ENCODE measurements at places on chromosomes 7 and 10.

- DNase-seq: no peak
These were observed 53.9 kb downstream of the FGFR2 start for GRCh38 chr10:121544301-121544869.

GRCh38 chr7:134343136-134343535, 26.4 kb upstream of the SLC35B4 start:
- no peak for DNase-seq

GRCh38 chr10:124875596-124875995, 66.3 kb upstream of the ZRANB1 start:
- no peak for DNase-seq

GRCh38 chr7:151925446-151926335, 30.6 kb upstream of the GALNTL5 start:
- no peak for DNase-seq

DNA sequence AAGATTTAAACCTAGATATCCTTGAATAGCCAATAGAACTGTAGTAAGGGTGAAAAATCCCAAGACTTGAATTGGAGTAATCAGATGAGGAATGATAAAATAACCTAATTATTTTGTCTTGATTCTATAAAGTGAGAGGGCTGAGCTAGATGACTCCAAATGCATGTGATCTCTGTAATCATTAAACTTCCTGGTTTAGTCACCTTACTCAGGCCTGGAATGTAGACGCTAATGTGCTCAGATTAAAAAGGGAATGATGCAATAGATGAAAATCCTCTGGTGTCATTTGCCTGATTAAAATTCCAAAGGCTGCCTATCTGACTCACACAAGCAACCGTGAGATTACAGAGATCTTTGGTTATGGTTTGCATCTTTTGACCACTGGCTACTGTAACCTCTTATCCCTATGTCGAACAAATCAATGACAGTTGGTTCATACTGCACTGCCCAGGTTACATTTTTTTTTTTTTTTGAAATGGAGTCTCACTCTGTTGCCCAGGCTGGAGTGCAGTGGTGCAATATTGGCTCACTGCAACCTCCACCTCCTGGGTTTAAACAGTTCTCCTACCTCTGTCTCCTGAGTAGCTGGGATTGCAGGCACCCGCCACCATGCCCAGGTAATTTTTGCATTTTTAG, 2.9 kb upstream of the HKDC1 start:
- peak; percentile 43 for DNase-seq

DNA sequence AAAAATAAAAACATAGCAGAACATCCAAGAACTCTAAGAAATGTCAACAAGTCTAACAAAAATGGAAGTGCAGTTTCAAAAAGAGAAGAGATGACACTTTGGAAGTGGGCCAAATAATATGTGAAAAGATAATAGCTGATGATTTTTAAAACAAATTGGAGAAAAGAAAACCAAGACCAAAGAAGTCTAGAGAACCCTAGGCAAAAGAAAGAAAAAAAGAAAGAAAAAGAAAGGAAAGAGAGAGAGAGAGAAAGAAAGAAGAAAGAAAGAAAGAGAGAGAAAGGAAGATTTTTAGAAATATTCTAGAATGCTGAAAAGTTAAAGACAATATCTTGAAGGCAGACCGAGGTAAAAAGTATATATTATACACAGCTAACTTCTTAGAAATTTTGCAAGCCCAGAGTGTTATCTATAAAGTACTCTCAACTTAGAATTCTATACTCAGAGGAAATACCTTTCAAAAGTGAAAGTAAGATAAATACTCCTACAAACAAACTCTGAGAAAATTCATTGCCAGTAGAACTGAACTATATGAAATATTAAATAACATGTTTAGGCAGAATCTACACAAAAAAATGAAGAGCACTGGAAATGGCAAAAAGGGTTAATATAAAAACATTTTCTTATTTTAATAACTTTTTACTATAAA, 138.7 kb upstream of the SMIM30 start:
- no peak for DNase-seq

- no peak for DNase-seq
These were observed 190.0 kb downstream of the PLXNA4 start for GRCh38 chr7:132386201-132386681.

DNA sequence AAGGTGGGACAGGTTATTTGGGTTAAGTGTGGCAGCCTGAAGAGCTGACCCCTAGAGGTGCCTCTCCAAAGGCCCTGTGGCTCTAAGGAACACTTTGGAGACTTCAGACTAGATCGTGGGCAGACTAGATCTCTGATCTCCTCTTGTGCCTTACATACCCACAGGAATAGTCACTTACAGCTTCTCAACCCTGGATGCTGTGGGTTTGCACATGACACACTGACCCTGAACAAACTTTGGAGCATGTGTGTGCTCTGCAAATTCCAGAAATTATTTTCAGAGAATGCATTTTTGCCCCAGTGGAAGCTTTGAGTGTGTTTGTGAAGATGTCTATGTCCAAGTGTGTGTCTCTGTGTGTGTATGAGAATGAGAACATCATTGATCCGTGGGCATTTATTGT, 119.6 kb downstream of the EMX2 start:
- no peak for DNase-seq

GRCh38 chr7:147380926-147381325, 1209.6 kb upstream of the C7orf33 start:
- DNase-seq: no peak

DNA sequence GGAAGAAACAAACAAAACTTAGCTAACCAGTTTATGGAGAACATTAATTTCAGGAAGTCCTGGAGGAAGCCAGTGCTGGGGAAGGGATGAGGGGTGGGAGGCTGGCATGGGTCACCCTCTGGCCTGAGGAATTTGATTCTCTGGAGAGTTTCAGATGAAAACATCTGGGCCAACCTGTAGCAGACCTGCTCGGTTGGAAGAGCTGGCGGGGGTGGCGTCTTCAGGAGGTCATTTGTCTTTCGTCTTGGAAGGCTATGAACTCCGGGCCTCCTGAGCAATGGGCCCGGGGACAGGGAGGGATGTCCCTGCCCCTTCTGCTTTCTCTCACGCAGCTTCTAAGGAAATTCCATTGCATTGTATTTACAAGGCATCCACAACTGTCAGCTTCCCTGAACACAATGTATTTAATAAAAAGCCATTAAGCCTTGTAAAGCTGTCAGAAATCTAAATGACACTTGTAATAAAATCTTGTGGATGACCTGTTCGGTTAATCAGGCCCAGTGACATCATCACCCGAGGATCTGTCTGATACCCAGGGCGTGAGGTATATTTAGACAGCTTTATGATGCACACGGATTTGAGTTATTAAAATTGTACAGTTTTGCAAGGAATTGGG, 250.5 kb downstream of the RAB11FIP2 start:
- DNase-seq: no peak

GRCh38 chr7:71633551-71634008, 501.6 kb downstream of the GALNT17 start:
- no peak for DNase-seq

DNA sequence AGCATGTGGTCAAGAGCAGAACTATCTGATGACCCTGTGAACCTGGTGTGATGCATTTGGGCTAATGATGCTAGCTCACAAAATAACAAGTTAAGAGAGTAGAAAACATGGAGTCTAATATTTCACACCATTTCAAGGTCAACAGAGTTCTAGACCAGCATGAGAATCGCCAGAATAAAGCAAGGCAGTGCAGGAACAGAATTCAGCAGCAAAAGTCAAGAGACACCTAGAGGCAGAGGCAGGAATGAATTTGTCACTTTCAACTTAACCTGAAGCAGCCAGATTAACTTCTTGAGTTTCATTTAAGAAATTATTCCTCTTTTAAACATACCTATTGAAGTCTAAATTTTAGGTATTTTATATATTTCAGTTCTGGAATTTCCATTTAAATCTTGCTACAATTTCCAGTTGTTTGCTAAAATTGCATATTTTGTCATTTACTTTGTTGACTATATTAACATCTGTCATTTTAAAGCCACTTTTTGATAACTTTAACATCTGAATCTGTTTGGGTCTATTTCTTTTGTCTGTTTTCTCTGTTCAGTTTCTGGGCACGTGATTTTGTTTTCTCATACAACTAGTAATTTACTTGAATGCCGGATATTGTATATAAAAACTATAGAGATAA, 44.2 kb upstream of the PRSS58 start:
- DNase-seq: peak; percentile 55

DNA sequence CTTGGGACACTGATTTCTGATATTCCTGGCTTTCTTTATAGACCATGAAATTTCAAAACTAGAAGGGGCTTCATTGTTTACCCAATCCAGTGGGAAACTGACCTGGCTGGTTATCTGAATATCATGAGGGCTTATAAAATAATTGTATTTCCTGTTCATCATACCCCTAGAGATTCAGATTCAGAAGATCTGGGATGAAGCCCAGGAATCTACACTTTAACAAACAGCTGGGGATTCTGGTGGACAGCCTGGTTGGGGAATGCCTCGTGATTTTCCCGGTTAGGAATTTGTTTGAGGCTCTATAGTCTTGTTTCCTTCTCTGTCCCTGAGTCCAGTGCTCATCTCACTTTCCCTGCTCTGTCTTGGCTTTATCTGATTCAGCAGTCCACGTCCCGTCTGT, 110.3 kb downstream of the ADRA2A start:
- no peak for DNase-seq

DNA sequence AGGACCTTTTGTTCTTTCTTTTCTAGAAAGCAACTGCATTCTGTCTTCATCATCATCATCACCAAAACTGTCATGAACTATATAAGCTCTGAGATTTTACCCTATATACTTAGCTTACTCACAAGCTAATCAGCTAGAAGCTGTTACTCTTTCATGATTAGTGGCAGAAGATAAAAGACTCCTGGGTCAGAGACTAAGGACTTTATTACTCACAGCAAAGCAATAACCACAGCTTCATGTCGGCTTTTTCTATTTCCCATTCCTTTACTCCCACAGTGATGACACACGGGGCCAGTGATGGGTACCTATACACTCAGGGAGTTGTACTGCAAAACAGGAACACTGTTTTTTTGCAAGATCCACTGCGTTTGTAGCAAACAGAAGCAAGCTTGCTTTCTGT, 8.4 kb upstream of the C10orf88 start:
- no peak for DNase-seq

DNA sequence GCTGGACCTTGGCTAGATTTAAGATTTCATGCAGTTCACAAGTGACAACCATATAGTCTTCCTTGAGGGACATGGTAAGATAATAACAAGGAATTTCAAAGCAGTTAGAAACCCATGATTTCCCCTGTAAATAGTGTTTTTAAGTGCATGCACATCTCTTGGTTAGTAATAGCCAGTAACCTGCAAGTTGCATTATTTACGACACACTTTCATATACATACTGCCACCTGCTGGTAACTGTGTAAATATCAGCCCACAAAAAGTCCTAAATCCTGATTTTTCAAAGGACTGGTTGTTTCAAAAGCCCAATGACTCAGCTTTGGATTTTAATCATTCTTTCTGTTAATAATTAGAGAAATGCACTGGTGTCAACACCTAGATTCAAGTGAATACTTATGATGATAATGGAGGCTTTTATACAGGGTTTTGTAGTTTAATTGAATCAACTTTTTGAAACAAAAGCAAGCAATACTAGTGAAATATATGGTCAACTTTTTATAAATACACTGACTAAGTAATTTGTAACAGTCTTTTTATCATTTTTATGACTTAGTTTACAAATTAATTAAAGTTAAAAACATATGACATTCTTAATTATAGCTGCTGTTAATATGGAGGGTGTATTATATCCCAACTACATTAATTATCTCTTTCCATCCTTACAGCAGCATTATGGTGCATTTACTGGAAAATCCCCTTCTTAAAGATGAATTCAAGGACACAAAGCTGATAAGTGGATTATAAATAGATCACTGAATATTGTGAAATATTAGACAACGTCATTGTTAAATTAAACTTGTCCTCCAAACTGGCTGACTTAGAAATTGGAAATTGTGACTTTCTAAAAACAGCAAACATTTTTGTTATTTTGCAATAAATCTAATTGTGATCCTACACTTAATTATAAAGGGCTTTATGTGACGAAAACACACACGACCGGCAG, 367.7 kb upstream of the SEMA3D start:
- peak; percentile 41 for DNase-seq

DNA sequence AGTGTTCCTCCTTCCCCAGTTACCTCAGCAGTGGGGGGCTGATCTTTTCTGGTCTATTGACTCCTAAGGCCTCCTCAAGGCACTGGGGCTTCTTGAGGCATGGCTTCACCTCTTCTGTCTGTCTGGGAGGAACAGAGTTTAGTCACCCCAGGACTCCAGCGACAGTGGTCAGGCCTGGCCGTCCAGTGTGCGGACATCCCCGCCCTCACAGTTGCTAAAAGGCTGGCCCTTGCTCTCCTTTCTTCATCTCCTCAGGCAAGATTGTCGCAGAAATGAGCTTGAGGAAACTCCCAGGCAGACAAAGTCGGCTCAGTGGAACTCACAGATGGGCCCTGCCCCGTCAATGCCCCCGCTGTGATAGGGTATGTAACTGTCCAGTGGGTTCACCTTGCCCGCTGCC, 7.0 kb upstream of the FFAR4 start:
- DNase-seq: no peak

DNA sequence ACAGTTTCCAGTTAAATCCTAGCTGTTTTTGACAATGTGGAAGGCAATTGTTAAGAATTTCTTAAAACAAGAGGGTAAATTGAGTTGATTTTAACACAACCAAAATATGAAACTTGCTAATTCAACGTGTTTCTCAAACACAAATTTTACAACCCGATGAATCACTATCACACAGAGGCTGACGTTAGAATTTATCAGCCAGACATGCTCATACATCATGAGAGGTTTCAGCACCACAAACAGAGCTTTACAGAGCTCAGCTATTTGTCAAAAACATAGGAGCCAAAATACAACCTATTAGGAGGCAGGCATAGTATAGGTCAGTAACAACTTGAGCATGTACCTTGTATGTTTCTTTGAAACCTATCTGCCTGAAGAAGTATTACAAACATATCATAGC, 36.1 kb downstream of the LRRN3 start:
- no peak for DNase-seq

DNA sequence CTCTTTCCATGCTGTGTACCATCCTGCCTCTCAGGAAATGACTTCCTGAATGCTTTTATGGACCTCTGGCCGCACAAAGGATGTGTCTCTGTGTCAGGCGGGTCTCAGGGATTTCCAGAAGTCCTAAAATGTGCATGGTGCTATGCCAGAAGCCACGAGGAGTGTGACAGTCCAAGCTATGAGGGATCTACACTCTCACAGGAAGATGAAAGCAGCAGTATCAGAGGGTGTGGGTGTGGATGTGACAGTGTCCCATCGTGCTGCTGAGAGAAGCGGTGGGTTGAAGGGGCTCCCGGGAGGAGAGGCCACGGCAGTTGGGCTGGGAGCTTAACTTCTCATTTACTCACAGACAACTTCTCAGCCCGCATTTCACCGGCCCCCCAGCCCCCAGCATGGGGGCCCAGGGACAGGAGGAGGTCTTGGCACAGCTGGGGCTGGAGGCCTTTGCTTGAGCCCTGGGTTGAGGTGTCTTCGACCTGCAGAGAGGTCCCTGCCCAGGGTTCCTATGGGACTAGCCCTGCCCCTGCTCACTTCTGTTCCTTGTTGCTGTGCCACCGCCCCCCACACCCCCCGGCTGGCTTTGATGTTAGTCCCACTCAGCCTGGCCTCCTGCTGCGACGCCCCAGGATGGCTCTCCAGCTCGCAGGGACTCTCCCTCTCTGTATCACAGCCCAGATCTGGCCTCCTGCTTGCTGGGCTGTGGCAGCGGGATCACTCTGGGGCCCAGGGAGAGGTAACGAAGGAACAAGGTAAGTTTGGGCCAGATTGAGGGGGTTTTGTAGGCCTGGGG, 30.8 kb upstream of the EMX2 start:
- no peak for DNase-seq
